NCI-H1417 (cell line): ENCODE measurements at places on chromosomes 5 and 9.
A peak's percentile ranks its signal among the peaks of the same experiment; 100 is the strongest.

- DNase-seq = no peak
These were observed 9.2 kb upstream of the DDX46 start for GRCh38 chr5:134749415-134749814.

GRCh38 chr5:143376911-143377813 is 26.3 kb downstream of the NR3C1 start:
- peak; percentile 3 for DNase-seq

- no peak for DNase-seq
These were observed 238.7 kb upstream of the NREP start for GRCh38 chr5:111995701-111996100.

- DNase-seq = no peak
These were observed 38.8 kb downstream of the PROP1 start for GRCh38 chr5:177957241-177957640.

- DNase-seq = no peak
These were observed 73.2 kb downstream of the KIAA1958 start for GRCh38 chr9:112559629-112560413.

DNA sequence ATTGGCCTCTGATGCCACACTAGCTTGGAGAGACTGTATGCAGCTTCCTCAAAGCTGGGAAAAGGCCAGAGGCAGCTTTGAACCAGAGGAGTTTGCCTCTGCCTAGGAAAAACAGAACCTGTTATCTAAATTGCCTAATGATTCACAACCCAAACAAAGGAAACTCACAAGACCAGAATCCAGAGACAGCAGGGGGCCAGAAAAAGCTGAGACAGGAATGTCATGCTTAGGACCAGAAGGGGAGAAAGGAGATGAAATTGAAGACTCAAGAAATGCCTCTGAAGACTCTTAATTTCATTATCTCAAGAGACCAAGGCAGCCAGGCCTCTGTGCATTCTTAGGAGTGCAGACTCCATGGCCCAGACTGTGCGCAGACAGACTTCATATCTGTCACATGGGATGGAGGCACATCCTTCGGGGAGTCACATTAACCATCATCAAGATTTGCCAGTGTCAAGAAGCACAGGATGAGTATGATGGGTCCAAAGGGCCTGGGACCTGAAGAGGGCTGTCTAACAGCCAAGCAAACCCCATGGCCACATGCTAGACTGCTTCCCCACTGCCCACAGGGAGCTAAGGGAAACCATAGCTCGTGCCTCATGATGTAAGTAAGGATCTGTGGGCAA is 57.3 kb downstream of the ARSB start:
- peak; percentile 25 for DNase-seq
